ENCODE measurements at places on chromosomes 12 and 14. TPM values are rescaled to one million over a fixed set of nuclear protein-coding genes. Genes with fewer than 3 reads are reported as not detected.

INSM2 gene
- 0.47 TPM for total RNA-seq

CDC42BPB gene
- 76.4 TPM for total RNA-seq

ANO2 gene
- 3.6 TPM for total RNA-seq

HNF1A gene
- total RNA-seq, result not detected

FSCB gene
- total RNA-seq, result not detected

SCN8A gene
- 51.2 TPM for total RNA-seq

HOXC12 gene
- total RNA-seq, result not detected

PLD4 gene
- 5.8 TPM for total RNA-seq

SYCP3 gene
- total RNA-seq, result 0.47 TPM

GNB3 gene
- 0.94 TPM for total RNA-seq

IAPP gene
- not detected for total RNA-seq

PRB2 gene
- total RNA-seq, result not detected

DHH gene
- total RNA-seq, result 0.47 TPM

BCAT1 gene
- total RNA-seq, result 45.2 TPM

PRH1 gene
- 95.9 TPM for total RNA-seq

WSCD2 gene
- 3.3 TPM for total RNA-seq

TRIM9 gene
- total RNA-seq, result 40.2 TPM

INHBC gene
- not detected for total RNA-seq

RTL1 gene
- total RNA-seq, result not detected

DHRS4L2 gene
- 1.9 TPM for total RNA-seq

SOX5 gene
- 209 TPM for total RNA-seq

CFAP54 gene
- 5.9 TPM for total RNA-seq

ERH gene
- 89.1 TPM for total RNA-seq

ESRRB gene
- total RNA-seq, result 0.31 TPM

SRRM4 gene
- 6.4 TPM for total RNA-seq

MIP gene
- 0.62 TPM for total RNA-seq

SALL2 gene
- 11.2 TPM for total RNA-seq

CREBL2 gene
- total RNA-seq, result 48.0 TPM

TAS2R31 gene
- total RNA-seq, result 25.0 TPM
